DMS53 (cell line): ENCODE measurements at places on chromosomes 4 and X.

- peak; percentile 20 for DNase-seq
These were observed 32.4 kb downstream of the PALLD start for GRCh38 chr4:168529257-168529656.

GRCh38 chr4:41050880-41051775 is 163.2 kb downstream of the APBB2 start:
- no peak for DNase-seq

DNA sequence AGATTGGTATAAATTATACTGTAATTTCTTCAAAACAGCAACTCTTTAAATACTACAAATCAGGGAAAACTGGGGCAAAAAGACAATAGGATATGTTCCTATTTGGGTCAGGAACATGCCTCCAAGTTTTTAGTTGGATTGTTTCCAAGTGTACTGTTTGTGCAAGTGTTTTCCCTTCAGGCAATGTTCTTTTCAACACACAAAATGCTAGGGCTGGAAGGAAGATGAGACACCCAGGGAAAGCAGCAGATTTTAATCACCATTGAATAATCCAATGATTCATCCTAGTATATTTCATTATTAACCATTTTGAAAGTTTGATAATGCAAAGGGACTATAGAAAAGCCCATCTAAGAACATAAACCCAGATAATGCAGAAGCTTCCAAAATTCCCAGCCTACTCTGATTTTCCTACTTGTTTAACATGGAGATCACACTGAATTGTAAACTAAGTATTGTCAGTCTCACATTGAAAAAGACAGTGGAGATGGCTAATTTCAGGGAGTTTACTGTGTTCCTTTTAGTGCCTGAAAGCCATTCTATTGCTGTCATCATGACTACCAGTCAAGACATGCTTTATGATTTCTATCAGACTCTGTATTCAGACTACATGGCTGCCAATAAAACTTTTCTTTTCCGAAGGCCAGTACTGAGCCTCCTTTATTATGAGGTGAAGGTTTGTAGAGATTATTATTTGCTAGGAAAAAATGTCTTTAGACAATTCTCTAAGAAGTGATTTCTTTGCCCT is 38.6 kb downstream of the COL4A6 start:
- no peak for DNase-seq

DNA sequence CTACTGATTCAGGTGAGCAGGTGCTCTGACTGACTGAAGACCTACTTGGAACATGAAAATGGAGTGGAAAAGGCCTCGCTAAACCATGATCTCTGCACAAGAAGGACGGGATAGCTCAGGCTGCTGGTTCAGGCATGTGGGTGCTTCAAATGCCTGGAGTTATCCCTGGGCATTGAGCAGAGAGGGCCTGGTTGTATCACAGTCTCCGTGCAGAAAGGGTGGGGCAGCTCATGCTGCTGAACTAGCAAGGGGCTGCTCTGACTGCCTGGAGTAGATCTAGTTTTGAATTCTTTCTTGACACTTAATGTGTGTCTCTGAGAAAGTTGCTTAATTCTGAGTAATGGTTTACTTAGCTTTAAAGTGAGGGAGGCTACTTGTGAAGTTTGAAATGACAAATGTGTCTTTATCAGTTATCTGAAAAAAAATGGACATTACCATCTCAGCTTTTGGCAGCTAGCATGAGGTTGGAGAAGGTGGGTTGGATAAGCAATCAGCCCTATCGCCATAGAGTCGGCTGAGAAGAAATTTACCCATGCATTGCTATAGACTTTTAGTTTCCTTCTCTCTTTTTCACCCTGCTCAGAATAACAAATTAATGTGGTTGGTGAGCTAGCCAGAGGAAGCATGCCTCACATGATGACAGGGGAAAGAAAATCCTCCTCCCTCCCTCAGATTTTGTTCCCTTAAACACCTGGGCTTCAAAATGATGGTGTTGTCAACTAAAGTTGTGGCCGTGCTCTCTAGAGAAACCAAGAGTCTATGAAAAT is 832.4 kb downstream of the STIM2 start:
- DNase-seq = no peak

- no peak for DNase-seq
These were observed 34.4 kb upstream of the ACSL1 start for GRCh38 chr4:184860018-184860779.

GRCh38 chr4:151541389-151542071 is 132.6 kb downstream of the FHIP1A start:
- no peak for DNase-seq

- DNase-seq = no peak
These were observed 121.0 kb upstream of the STOX2 start for GRCh38 chr4:183783991-183784553.

DNA sequence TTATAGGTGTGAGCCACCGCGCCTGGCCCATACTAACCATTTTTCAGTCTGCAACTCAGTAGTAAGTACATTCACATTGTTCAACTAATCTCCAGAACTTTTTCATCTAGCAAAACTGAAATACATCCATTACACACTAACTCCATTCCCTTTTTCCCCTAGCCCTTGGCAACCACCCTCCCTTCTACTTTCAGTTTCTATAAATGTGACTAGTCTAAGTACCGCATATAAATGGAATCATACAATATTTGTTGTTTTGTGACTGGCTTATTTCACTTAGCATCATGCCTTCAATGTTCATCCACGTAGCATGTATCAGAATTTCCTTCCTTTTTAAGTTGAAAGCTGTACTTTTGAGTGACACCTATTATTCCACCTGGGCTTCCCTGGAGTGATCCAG is 44.6 kb upstream of the SETD7 start:
- DNase-seq = no peak

DNA sequence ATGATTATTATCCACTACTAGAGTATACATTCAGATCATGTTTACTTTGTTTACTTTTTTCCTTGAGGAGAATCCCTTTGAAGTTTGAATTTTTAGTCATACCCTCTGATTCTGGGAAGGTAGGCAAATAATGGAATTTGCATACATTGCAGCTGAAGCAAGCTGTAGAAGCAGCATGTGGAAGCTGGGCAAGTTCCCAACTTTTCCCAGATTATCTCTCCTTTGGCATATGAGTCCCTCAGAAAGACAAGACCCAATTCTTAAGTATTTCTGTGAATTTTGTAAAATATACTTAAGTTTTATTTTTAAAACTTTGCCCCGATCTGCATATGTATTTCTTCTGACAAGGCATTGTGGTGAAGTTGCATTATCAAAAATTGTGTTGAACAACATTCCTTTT is 94.9 kb downstream of the CNKSR2 start:
- DNase-seq = no peak

DNA sequence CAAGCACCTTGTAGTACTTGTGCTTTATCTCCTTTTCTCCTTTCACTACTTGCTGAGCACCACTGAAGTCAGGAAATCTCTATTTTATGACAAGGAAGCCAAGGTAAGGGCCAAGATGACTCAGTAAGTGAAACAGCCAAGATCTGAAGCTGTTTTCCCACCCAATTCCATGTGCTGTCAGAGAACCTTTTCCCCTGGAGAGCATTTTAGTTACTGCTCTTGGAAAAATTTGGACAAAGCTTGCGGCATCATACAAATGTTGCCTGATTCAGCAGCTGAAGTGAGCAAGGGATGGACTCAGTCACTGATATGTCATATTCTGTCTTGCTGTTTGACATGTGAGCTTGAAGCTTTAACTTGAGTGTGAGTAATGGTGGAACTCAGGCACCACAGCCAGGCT is 391.4 kb downstream of the RAB28 start:
- DNase-seq = no peak

DNA sequence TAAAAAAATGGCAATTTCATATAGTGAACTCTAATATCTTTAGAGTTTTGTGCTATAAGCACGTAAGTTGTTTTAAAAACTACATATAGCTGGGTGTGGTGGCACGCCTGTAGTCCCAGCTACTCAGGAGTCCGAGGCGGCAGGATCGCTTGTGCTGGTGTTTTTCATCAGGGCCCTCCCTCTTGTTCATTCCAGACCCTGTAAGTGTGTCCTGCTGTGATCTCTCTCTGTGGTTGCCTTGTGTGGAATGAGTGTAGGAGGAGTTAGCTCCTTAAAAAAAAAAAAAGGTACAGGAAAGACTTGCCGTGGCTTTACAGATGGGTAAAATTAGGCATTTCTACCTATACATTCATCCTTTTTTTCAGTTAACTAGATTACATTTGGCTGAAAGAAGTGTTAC is 35.4 kb downstream of the RBBP7 start:
- DNase-seq = no peak

DNA sequence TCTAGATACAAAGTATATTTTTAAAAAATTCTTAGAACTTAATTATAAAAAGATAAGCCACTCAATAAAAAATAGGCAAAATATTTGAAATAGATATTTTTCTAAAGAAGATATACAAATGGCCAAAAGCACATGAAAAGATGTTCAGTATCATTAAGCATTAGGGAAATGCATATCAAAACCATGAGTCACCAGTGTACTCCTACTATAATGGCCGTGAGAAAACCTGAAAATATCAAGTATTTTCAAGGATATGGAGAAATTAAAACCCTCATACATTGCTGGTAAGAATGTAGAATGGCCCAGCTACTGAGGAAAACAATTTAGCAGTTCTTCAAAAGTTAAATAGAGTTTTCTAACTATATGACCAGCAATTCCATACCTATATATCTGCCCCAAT is 337.9 kb downstream of the CAMK2D start:
- no peak for DNase-seq

DNA sequence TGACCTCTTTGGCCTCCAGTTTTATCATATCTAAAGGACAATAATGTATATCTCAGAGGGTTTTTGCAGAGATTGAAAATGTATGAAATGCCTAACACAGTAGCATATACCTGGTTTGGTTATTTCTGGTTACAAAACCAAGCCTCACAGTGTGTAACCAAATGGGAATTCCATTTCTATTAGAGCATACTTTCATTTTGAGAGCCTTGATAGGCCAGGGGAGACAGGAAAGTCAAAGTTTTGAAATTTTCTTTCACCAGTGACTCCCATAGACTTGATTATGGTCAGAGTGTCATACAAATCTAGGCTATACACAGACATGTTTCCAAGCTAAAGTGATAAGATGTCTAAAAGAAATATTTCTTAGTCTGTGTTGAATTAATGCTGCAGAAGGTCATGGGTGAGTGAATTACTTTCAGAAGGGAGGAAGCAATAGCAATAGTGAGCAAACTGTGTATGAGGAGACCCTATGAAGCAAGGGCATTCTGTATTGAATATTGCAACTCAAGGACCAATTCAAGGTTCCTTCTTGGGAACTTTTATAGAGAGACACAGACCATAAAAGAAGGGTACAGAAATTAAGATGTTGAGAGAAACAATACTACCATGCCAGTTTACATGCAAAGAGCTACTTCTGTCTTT is 151.1 kb downstream of the PDE5A start:
- DNase-seq = no peak

- no peak for DNase-seq
These were observed 99.8 kb upstream of the TEX13D start for GRCh38 chrX:124232523-124233201.

GRCh38 chrX:122584981-122585380 is 599.1 kb upstream of the GRIA3 start:
- peak; percentile 1 for DNase-seq

DNA sequence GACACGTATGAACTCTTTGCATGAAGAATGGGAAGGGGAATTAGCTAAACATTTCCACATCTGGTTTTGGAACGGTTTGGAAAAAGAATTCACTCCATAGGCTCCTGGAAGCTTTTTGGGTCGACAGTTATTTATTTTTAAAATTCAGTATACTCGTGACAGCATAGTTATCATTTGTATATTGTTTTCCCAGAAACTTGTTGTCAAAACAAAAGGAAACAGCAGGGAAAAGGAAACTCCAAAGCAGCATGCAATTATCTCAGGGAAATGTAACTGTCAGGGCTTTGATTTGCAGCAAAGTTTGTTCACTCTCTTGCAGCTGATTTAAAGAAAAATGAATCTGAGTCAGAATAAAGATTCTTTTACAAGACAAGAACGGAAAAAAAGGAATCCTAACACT is 86.5 kb downstream of the PLAC1 start:
- no peak for DNase-seq

GRCh38 chr4:99670409-99671073 is 12.9 kb upstream of the C4orf54 start:
- no peak for DNase-seq

GRCh38 chrX:66015900-66016689 is 23.8 kb downstream of the VSIG4 start:
- DNase-seq = no peak

GRCh38 chr4:132396636-132397035 is 752.5 kb upstream of the PCDH10 start:
- DNase-seq = no peak

- DNase-seq = peak; percentile 66
These were observed 63.7 kb downstream of the ADAMTS3 start for GRCh38 chr4:72505314-72505744.

GRCh38 chr4:53863158-53863557 is 201.2 kb downstream of the CHIC2 start:
- DNase-seq = no peak

DNA sequence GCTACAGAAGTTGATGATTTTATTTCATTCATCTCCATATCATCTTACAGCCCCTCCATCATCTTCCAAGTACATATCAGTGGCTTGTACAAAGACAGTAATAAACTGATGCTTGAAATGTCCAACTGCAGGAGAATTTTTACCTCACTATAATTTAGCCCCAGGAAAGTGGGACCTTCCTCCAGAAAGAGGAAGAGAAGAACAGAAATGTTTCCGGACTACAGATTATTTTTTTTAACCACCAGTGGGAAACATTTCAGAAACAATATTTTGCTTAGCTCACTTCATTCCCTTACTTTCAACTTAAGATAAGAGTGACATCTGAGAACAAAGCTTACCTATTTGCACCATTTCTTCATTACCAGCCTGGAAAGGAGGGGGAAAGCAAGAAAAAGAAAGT is 2.0 kb downstream of the ADAMTS3 start:
- DNase-seq = no peak

- DNase-seq = no peak
These were observed 213.0 kb upstream of the GK2 start for GRCh38 chr4:79621061-79621460.

DNA sequence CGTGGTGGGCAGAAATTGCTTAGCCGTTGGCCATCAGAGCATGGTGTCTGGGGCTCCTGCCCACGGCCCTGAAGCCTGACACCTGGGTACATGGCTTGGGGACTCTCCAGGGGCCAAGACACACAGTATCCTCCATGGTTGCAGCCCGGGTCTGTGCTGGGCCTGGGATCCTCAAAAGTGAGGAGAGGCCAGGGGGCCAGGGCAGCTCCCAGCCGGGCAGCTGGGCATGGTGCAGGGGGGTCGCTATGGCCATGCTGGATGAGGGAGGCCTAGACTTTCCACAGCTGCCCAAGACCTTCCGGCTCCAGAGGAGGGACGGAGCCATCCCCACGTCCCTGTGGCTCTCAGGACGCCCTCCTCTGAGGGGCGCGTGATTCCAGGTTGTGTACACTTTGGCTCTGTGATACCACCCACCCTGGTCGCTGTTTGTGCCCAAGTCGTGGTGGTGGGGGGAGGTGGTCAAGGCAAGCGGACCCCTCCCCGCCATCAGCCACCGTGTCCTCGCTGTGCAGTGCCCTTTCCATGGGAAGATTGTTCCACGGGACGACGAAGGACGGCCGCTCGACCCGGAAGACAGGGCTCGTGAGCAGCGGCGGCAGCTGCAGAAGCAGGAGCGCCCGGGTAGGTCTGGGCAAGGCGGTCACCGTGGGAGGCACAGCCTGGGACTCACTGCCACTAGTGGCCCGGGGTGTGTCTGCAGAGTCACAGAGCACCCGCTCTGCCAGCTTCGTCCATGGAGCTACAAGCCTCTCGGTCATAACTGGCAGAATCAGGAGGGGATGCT is 25.7 kb downstream of the NKX1-1 start:
- no peak for DNase-seq

- peak; percentile 19 for DNase-seq
These were observed 125.0 kb upstream of the EDNRA start for GRCh38 chr4:147355847-147356246.
